Left renal pelvis (tissue), 4 donors: ENCODE measurements at places on chromosomes 2 and 18. TPM values are rescaled to one million over a fixed set of nuclear protein-coding genes. Genes with fewer than 3 reads are reported as not detected.

Gene NGEF
- 3.5 TPM for polyA plus RNA-seq

Gene NT5DC4
- 1.2 TPM for polyA plus RNA-seq

Gene HRH4
- polyA plus RNA-seq, result 0.17 TPM

Gene MGAT4A
- 16.0 TPM for polyA plus RNA-seq

Gene CCL20
- polyA plus RNA-seq, result 0.36 TPM

Gene ANKRD30B
- polyA plus RNA-seq, result 0.24 TPM

Gene PELI1
- 34.0 TPM for polyA plus RNA-seq

Gene DSEL
- polyA plus RNA-seq, result 20.1 TPM

Gene PSME4
- polyA plus RNA-seq, result 62.6 TPM

GRCh38 chr2:167675906-167676305 lies 571.5 kb downstream of the STK39 start:
- no peak for DNase-seq

GRCh38 chr2:21194858-21195271 lies 71.1 kb downstream of the TDRD15 start:
- DNase-seq, result no peak

- DNase-seq, result no peak
Measured at GRCh38 chr2:160063879-160064612, 1.6 kb upstream of the PLA2R1 start.

DNA sequence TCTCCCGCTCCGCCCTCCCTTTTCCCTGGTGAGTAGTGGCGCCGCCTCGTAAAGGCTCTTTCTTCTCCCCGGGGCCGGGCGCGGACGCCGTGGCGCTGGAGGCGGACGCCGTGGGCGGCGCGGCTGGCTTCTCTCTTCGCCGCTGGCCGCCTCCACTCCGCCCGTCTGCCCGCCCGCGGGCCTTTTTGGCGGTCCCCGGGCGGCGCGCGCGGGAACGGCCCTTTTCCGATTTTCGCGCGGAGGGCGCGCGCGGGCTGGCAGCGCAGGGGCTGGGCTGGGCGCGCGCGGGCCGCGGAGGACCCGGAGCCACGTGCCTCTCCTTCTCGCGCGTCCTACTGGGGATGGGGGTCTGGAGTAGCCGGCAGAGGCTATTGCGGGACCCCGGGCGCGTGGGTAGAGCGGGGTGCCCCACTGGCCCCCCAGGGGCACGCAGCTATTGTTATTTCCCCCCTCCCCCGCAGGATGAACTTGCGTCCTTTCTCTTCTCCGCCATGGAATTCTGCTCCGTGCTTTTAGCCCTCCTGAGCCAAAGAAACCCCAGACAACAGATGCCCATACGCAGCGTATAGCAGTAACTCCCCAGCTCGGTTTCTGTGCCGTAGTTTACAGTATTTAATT lies 472 bp downstream of the SLC20A1 start:
- no peak for DNase-seq

GRCh38 chr2:138122891-138123290 lies 158.6 kb downstream of the HNMT start:
- DNase-seq, result no peak

GRCh38 chr2:181465676-181466375 lies 8.6 kb downstream of the ITGA4 start:
- DNase-seq, result no peak

- DNase-seq, result no peak
Measured at GRCh38 chr18:49988733-49989132, 175.4 kb upstream of the ACAA2 start.

DNA sequence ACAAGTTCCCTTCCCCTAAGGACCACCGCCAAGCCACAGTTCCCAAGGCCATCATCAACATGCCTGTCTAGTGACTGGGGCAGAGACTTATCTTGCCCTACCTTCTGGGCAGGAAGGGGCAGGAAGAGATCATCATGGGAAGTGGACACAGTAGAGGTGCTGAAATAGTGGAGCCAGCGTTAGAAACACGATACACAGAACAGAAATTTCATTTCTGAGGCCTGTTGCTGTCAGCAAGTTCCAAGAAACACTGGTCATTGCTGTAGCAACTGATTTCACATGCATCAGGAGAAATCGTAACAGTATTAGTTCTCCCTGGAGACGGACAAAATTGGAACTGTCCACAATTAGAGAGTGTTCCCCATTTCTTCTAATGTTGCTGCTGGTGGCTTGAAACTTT lies 83.0 kb downstream of the COLEC12 start:
- no peak for DNase-seq

- no peak for DNase-seq
Measured at GRCh38 chr2:7028846-7029245, 111.6 kb downstream of the RNF144A start.
